ENCODE measurements at places on chromosomes 2 and 18. TPM values are rescaled to one million over a fixed set of nuclear protein-coding genes. Genes with fewer than 3 reads are reported as not detected.
A peak's percentile ranks its signal among the peaks of the same experiment; 100 is the strongest.

DNA sequence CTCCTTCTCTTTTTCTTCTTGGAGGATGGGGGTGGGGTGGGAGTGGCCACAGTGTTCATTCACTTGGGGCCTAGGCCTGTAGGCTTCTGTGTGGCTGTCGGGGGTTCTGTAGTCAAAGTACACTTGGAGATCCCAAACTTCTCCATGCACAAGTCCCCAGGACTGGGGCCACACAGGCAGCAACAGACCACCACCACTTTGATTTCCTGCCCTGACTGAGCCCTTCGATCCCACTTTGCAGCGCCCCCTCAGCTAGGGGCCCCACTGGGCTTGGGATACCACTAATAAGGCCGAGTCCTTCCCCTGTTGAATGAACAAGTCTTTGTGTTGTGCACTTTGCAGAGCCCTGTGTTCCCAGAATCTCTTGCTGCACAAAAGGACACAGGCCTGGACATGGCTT, 5.5 kb upstream of the TEX51 start:
- DNase-seq: no peak
- no peaks in the 10 kb centered on the region for H3K4me1 ChIP-seq
- no peak overlapping the region for H3K27ac ChIP-seq
- no peaks in the 10 kb centered on the region for H3K36me3 ChIP-seq
- H3K27me3 ChIP-seq: peaks cover 3% of the 10 kb centered on the region

- no peaks in the 10 kb centered on the region for H3K36me3 ChIP-seq
- no peaks in the 10 kb centered on the region for H3K27me3 ChIP-seq
- no peaks in the 10 kb centered on the region for H3K4me1 ChIP-seq
- H3K4me3 ChIP-seq: no peak overlapping the region
These were observed 83.8 kb upstream of the REG3G start for GRCh38 chr2:78941751-78942150.

- no peak for DNase-seq
- no peaks in the 10 kb centered on the region for H3K27me3 ChIP-seq
- no peak overlapping the region for H3K4me3 ChIP-seq
- no peak overlapping the region for H3K27ac ChIP-seq
- no peaks in the 10 kb centered on the region for H3K36me3 ChIP-seq
- no peaks in the 10 kb centered on the region for H3K4me1 ChIP-seq
These were observed 19.7 kb downstream of the CHST9 start for GRCh38 chr18:27165412-27165811.

DNA sequence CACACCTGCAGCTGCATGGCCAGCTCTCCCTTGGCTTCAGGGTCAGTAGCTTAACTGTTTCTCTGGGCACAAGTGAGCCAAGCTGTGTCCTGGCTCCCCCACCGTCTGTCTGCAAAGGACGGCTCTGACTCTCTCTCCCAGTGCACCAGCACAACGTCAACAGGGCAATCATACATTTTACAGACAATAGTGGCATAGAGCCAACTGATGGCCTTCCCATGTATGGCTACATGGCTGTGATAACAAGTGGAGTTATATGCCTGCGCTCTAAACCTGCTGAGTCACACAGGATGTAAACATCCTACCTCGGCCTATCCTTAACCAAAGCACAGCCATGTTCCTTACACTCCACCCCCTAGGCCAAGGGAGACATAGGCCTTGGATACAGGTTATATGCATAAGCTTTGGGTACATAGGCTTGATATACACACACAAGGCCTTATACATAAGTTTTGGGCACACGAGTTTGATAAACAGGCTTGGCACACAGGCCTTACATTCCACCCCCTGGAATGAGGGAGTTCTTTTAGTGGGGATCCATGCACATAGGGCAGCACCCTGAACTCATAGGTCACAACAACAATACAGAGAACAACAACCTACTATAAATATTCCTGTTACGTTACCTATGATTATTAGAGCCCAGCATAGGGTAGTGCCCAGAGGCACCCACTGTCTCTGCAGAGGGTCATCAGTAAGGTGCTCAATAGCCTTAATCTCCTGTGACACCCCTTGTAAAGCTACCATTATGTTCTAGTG, 17.7 kb downstream of the PHOSPHO2 start:
- H3K36me3 ChIP-seq: peaks cover 8% of the 10 kb centered on the region
- DNase-seq: peak; percentile 79
- H3K4me3 ChIP-seq: no peak overlapping the region
- H3K4me1 ChIP-seq: peaks cover 19% of the 10 kb centered on the region
- peak overlapping the region; percentile 54 for H3K27ac ChIP-seq
- H3K27me3 ChIP-seq: no peaks in the 10 kb centered on the region

DNA sequence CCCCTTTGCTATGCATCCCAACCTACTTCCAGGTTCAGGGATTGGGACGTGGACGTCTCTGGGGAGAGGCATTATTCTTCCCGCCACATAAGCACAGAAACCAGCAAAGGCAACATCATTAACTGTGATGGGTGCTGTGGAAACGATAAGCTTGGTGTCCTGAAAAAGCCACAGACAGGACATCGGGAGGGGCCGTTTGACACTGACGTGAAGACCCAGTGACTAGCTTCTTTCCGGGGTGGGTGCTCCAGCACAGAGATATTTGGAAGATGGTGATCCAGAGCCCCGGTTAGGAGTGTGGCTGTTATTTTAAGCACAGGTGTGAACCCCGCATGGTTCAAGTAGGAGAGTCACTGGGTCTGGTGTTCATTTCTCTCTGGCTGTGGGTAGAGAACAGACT, 163.8 kb upstream of the HDAC4 start:
- no peak overlapping the region for H3K4me3 ChIP-seq
- DNase-seq: no peak
- H3K27me3 ChIP-seq: peaks cover 47% of the 10 kb centered on the region
- H3K27ac ChIP-seq: no peak overlapping the region
- no peaks in the 10 kb centered on the region for H3K36me3 ChIP-seq
- no peaks in the 10 kb centered on the region for H3K4me1 ChIP-seq

GRCh38 chr2:119435081-119435952, 3.7 kb downstream of the TMEM37 start:
- H3K4me3 ChIP-seq: no peak overlapping the region
- H3K4me1 ChIP-seq: peaks cover 9% of the 10 kb centered on the region
- H3K27me3 ChIP-seq: peaks cover 4% of the 10 kb centered on the region
- no peak overlapping the region for H3K27ac ChIP-seq

DNA sequence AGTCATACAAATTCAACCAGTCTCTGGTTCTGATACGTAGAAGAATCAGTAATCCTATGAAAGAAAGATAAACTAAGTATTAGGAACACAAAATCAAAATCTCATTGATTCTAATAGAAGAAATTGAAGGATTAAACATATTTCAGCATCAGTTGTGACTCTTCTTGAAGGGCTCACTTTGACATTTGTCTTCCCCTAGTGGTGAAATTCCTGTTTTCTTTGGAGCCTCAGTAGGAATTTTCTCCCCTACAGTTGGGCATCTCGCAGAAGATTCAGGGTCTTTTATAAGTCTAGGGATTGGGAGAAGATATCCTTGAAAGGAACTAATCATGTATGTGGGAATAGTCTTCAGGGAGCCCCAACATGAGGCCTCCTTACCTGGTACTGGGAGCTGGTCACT, 2.8 kb upstream of the CRYGB start:
- no peak overlapping the region for H3K27ac ChIP-seq
- no peaks in the 10 kb centered on the region for H3K27me3 ChIP-seq
- H3K36me3 ChIP-seq: no peaks in the 10 kb centered on the region
- H3K4me3 ChIP-seq: no peak overlapping the region
- DNase-seq: no peak

- no peak overlapping the region for H3K27ac ChIP-seq
- H3K4me3 ChIP-seq: no peak overlapping the region
- H3K27me3 ChIP-seq: no peaks in the 10 kb centered on the region
These were observed 43.0 kb upstream of the FZD5 start for GRCh38 chr2:207812726-207813080.

Gene HAAO
- total RNA-seq: not detected

Gene OST4
- total RNA-seq: 239 TPM

Gene GALR1
- not detected for total RNA-seq

Gene TUBA3E
- total RNA-seq: not detected

Measured in K562 (cell line).